ENCODE measurements at places on chromosomes 3 and 15.

GRCh38 chr15:25810631-25811091 is 52.5 kb downstream of the ATP10A start:
- no peaks in the 10 kb centered on the region for H3K36me3 ChIP-seq
- no peak overlapping the region for H3K27ac ChIP-seq
- H3K27me3 ChIP-seq = no peaks in the 10 kb centered on the region
- H3K4me1 ChIP-seq = peaks cover 17% of the 10 kb centered on the region
- DNase-seq = no peak

DNA sequence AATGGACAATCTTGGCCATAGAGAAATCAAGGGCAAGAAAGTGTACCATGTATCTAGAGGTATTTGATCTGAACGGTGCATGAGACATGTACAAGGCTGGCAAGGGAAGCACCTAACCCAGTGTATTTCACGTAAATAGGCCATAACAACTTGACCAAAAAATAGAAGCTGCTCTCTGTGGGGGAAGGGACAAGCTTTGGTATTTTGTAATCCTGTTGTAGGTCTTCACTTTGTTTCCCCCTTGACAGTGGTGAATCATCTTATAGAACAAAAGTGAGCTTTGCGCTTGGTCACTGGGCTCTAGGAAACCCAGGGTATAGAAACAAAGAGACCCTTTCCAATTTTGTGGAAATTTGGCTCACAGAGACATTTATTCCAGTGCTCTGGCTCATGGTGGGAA is 21.0 kb downstream of the LARS2 start:
- DNase-seq = no peak
- no peaks in the 10 kb centered on the region for H3K4me1 ChIP-seq
- H3K27me3 ChIP-seq = no peaks in the 10 kb centered on the region
- peaks cover 38% of the 10 kb centered on the region for H3K36me3 ChIP-seq
- H3K27ac ChIP-seq = no peak overlapping the region
- no peak overlapping the region for H3K4me3 ChIP-seq

DNA sequence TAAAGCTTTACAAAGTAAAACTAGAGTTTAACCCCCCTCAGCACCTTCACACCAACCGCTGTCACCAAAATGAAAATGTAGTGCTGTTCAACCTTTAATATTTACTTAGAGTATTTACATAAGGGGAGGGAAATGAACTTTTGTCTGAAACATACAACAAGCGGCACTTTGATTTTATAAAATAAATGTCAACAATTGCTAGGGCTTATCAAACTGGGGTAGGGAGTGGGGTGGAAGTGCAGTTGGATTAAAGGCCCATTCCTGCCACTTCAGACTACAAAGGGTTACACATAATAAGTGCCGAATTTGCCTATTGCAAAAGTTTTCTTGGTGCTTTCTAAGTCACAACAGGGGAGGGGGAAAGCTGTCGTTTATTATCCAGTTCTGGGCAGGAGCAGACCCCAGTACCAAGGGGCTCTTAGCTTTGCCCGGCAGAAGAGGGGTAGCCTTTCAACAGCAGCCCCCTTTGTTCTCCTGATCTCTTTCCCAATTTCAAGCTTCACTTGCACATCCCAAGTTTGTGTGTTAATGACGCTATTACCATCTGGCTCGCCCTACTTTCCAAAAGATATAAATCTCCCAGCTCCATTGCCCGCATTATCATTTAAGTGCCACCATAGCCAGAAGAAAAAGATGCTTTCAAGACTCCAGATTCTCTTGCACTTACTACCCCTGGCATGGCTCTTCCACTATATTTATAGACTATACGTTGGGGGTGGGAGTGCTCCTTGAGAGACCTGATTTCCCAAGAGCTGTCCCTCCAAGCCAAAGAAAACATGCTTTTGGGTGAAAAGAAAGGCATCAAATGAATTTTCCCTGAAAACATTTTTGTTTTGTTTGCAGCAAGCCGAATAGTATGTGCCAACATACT is 17.0 kb downstream of the SOX2 start:
- no peak overlapping the region for H3K4me3 ChIP-seq
- H3K36me3 ChIP-seq = no peaks in the 10 kb centered on the region
- peaks cover 17% of the 10 kb centered on the region for H3K4me1 ChIP-seq
- peak; percentile 12 for DNase-seq
- H3K27ac ChIP-seq = no peak overlapping the region
- peaks cover 66% of the 10 kb centered on the region for H3K27me3 ChIP-seq

- DNase-seq = no peak
- no peaks in the 10 kb centered on the region for H3K36me3 ChIP-seq
- no peaks in the 10 kb centered on the region for H3K4me1 ChIP-seq
Observed at GRCh38 chr15:39108021-39108420, 472.9 kb upstream of the THBS1 start.

DNA sequence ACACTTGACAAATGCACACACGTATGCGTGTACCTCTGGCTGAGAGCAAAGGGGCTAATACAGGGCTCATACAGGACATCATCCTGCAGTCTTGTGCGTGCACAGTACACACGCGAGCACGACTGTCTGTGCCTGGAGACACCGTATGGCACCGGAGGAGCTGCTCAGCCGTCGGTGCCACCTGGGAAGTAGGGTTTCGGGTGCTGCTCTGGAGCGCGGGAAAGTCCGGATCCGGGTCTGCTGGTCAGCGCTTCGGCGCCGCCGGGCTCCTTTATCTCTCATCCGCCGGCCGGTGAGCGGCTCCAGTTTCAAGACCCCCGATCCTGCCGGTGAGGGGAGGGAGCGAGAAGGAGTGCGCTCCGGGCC is 9.3 kb downstream of the FOXL2 start:
- H3K27me3 ChIP-seq = peaks cover 2% of the 10 kb centered on the region
- DNase-seq = no peak
- no peak overlapping the region for H3K4me3 ChIP-seq
- no peak overlapping the region for H3K27ac ChIP-seq

- H3K36me3 ChIP-seq = no peaks in the 10 kb centered on the region
- H3K4me1 ChIP-seq = no peaks in the 10 kb centered on the region
- no peak overlapping the region for H3K4me3 ChIP-seq
- no peak overlapping the region for H3K27ac ChIP-seq
- DNase-seq = no peak
- no peaks in the 10 kb centered on the region for H3K27me3 ChIP-seq
Observed at GRCh38 chr15:93862791-93863190, 368.6 kb upstream of the MCTP2 start.

All from B cell (primary cell).